ENCODE measurements at places on chromosomes 2 and 18. TPM values are rescaled to one million over a fixed set of nuclear protein-coding genes. Genes with fewer than 3 reads are reported as not detected.

DNA sequence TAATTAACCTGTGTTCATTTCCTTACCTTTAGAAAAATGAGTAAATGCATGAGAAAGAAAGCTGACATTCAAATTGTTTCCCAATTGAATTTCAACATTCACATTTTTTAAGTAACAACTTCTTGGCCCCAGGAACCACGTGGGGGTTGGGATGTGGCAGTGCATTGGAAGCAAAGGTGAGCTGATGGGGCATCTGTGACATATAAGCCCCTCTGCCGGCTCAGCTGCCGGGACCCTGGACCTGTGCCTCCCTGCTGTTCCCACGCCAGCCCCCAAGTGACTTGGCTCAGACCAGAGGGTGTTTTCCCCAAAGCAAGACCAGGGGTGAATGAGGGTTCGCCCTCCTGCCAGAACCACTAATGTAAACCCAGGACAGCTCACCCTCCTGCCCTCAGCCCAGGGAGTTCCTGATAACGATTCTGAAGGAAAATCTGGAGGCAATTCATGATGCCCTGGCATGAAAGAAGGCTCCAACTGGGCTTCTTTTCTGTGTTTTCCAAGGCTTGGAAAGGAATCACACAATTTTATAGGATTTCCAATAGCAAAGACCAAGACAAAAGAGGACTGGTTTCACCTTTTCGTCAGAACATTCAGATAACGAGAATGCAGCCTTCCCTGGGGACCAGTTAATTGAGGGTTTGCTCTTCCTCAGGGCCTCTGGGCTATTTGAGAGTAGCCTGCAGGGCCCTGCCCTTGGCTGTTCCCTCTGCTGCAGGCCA is 193.2 kb upstream of the TWIST2 start:
- DNase-seq = no peak
- H3K4me1 ChIP-seq = peaks cover 7% of the 10 kb centered on the region
- no peak overlapping the region for H3K4me3 ChIP-seq

GRCh38 chr2:166000401-166000800 is 46.8 kb upstream of the TTC21B start:
- no peak overlapping the region for H3K27ac ChIP-seq
- H3K4me1 ChIP-seq = no peaks in the 10 kb centered on the region
- no peak overlapping the region for H3K4me3 ChIP-seq
- no peak for DNase-seq

DNA sequence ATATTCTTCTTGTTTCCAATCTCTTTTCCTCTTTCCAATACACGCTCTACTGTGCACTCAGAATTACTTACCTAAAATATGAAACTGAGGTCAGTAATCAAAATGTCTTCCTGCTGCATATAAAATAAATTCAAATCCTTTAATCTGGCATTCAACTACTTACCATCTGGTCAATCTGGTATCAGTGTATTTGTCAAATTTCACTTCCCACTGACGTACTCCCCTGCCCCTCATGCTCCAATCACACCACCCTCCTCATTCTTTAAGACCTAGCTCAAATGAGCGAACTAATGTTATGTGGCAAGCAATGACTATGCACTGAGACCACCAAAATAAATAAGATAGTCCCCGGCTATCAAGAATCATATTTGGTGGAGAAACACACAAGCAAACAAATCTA is 6.7 kb downstream of the ASB3 start:
- H3K4me3 ChIP-seq = no peak overlapping the region
- no peaks in the 10 kb centered on the region for H3K36me3 ChIP-seq
- no peak overlapping the region for H3K27ac ChIP-seq
- peaks cover 16% of the 10 kb centered on the region for H3K4me1 ChIP-seq

The ACMSD gene
- not detected for polyA plus RNA-seq

GRCh38 chr18:35134190-35134730 is 93.0 kb downstream of the MAPRE2 start:
- H3K27me3 ChIP-seq = no peaks in the 10 kb centered on the region
- DNase-seq = no peak
- no peaks in the 10 kb centered on the region for H3K36me3 ChIP-seq
- H3K4me3 ChIP-seq = no peak overlapping the region

The FEZ2 gene
- polyA plus RNA-seq = 48.8 TPM

GRCh38 chr18:14921547-14921946 is 173.6 kb downstream of the ANKRD30B start:
- no peak for DNase-seq
- H3K36me3 ChIP-seq = no peaks in the 10 kb centered on the region
- H3K4me1 ChIP-seq = no peaks in the 10 kb centered on the region
- no peaks in the 10 kb centered on the region for H3K27me3 ChIP-seq
- no peak overlapping the region for H3K27ac ChIP-seq

The GPR75 gene
- polyA plus RNA-seq = 0.23 TPM

The TRPM8 gene
- polyA plus RNA-seq = not detected

GRCh38 chr18:30556112-30556511 is 486.4 kb downstream of the DSC3 start:
- no peak for DNase-seq
- H3K27ac ChIP-seq = no peak overlapping the region
- H3K4me1 ChIP-seq = no peaks in the 10 kb centered on the region
- no peaks in the 10 kb centered on the region for H3K27me3 ChIP-seq
- no peak overlapping the region for H3K4me3 ChIP-seq

The CIB4 gene
- not detected for polyA plus RNA-seq

DNA sequence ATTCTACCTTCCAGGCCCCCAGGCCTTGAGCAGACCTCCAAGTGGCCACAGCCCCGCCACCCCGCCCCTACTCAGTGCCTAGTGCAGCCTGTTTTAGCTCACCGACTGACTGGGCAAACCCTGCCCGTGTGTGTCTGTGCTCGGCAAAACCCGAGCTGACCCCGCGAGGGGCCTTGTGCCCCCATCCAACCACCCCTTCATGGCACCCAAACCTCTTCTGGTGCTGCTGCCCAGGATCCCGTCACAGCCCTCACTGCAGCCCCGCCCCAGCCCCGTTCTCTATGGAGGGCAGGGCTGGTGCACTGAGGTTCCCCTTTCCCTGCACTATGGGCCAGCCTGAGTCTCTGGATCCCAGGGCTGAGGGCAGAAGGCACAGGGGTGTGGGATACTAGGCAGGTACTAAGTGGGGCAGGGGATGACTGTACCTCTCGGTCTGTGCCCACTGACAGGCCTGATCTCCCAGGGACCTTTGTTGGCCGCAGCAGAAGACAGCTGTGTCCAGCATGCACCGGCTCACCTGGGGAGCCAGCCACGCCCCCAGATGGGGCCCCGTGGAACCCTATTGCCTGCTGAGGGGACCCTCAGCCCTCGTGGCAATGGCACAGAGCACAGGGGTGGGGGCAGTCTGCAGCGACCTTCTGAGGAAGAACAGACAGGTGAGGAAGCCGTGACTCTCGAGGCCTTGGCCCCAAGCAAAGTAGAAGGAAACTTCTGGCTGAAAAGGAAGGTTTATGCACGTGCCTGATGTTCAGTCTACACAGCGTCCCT is 69.9 kb upstream of the OTOS start:
- H3K36me3 ChIP-seq = no peaks in the 10 kb centered on the region
- DNase-seq = no peak
- no peaks in the 10 kb centered on the region for H3K27me3 ChIP-seq
- H3K27ac ChIP-seq = no peak overlapping the region

DNA sequence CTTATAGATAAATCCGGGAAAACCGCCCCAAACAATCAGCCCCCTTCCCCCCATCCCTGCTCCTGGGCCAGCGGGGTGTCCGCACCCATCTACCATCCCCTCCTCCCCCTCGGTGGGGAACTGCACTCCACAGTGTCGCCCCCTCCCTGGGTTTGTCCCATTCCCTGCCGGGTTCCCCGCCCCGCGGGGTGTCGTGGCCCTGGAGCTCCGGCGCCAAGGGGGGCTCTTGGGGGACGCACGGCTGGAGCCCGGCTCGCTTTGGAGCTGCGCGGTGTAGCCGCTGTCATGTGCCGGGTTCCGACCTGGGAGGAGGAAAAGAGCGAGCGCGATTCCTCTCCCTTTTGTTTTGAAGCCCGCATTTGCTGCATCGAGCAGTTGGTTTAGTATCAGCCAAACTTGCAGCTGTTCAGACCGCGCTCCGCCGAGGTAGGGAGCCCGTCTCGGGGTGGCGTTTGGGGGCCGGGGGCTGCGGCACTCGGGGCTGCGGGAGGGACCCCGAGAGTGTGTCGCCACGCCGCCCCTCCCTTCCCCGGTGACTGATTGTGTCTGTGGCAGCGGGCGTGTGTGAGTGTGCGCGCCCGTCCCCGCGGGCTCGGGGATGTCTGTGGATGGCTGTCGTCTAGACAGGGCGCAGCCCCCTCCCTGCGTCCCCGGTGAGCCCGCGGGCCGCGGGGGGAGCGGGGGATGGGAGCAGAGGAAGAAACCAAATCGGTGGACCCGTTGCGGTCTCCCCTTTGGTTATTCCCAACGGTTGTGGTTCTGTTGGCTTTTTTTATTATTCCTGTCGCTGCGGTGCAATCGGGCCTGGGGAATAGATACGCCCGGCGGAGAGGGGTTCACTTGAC is 797 bp downstream of the CTIF start:
- H3K36me3 ChIP-seq = 0 out of 2 replicates have a peak, but pooled peaks cover 3% of the 10 kb centered on the region
- H3K27me3 ChIP-seq = no peaks in the 10 kb centered on the region
- H3K27ac ChIP-seq = peak overlapping the region; percentile 92
- DNase-seq = peak; percentile 84
- H3K4me1 ChIP-seq = peaks cover 37% of the 10 kb centered on the region

The UCN gene
- polyA plus RNA-seq = 1.3 TPM

DNA sequence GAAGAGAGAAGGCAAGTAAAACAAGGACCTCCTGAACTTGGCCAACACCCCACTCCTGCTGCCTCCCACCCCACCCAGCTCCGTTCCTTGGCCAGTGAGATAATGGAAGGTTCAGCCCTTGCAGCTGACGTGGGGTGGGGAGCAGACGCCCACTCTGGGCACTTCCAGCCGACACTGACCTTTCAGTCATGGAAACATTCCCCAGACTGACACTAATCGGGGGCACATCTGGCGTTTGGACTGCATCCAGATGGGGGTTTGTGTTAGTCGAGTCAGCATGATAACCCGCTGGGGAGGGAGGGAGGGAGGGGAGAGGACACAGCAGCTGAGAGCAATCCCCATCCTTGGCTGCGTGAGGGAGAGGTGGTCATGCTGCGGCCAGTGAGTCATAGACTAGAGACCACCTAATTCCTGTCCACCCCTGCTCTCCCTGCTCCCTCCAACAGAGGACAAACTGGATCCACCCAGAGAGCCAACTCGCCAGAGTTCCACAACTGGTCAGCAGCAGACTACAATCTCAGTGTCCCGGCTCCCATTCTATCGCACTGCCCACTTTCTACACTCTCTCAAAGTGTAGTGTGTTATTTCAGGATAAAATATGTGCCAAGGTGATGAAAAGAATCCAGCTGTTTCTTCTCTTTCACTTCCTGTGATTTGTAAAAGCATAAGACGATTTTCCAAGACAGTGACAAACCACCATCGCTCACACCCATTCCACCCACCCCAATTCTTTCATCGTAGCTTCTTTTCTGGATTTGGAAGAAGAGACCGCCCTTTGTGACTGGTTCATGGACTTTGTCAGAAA is 115.4 kb upstream of the PKDCC start:
- peak overlapping the region; percentile 76 for H3K27ac ChIP-seq

DNA sequence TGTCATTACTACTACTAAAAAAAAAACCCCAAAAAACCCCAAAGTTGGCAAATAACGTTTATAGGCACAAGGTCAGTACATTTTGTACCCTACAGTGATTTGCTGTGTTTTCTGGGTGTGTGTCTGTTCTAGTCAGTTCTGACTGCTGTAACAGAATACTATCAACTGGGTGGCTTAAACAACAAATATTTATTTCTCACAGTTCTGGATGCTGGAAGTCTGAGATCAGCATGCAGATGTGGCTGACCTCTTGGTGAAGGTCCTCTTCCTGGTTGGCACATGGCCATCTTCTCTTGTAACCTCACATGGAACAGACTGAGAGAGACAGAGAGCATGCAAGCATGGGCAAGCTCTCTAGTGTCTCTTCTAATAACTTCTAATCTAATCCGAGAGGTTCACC is 103.1 kb downstream of the CERS6 start:
- H3K27ac ChIP-seq = no peak overlapping the region
- DNase-seq = no peak
- H3K27me3 ChIP-seq = no peaks in the 10 kb centered on the region

The KLHL30 gene
- polyA plus RNA-seq = not detected

- peaks cover 54% of the 10 kb centered on the region for H3K4me1 ChIP-seq
- H3K4me3 ChIP-seq = peak overlapping the region; percentile 53
- peak overlapping the region; percentile 80 for H3K27ac ChIP-seq
These were observed 222.1 kb downstream of the MTX2 start for GRCh38 chr2:176491172-176491904.

DNA sequence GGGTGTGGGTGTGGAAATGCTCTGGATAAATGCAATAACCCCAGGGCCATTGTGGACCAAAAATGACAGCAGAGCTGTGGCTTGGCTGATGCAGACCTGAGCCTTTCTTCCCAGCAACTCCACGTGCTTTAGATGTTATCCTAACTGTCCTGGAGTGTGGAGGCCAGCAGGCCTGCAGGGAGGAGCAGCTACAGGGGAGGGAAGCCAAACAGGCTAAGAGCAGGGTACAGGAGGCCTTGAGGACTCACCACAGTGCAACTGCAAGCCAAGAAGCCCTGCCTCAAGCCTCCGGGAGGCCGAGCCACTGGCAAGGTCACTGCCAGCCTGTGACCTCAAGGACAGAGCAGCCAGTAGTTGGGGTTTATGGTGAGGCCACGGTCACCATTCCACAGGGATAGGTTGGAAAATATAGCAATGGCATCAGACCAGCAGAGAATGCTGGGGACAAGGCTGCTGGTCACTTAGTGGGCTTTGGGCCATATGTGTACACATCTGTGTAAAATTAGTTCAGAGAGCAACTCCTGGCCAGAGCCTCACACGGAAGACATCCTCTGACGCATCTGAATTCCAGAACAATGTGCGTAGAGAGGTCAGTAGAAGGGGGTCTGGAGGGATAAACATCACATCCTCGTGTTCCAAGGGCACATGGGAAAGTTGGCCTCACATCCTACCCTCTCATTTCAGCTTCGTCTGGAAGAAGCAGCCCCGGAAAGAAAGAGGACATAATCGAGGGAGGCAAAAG is 76.2 kb upstream of the UPP2 start:
- 0 out of 2 replicates have a peak, but pooled peaks cover 7% of the 10 kb centered on the region for H3K27me3 ChIP-seq
- H3K27ac ChIP-seq = no peak overlapping the region
- no peaks in the 10 kb centered on the region for H3K36me3 ChIP-seq
- H3K4me1 ChIP-seq = no peaks in the 10 kb centered on the region
- DNase-seq = peak; percentile 40
- H3K4me3 ChIP-seq = no peak overlapping the region

The SULT1C2 gene
- polyA plus RNA-seq = not detected

GRCh38 chr2:237452861-237453260 is 34.2 kb upstream of the MLPH start:
- peak; percentile 75 for DNase-seq
- no peaks in the 10 kb centered on the region for H3K36me3 ChIP-seq
- H3K4me3 ChIP-seq = no peak overlapping the region
- no peaks in the 10 kb centered on the region for H3K27me3 ChIP-seq
- H3K27ac ChIP-seq = no peak overlapping the region

The GKN1 gene
- polyA plus RNA-seq = not detected

The STPG4 gene
- not detected for polyA plus RNA-seq

DNA sequence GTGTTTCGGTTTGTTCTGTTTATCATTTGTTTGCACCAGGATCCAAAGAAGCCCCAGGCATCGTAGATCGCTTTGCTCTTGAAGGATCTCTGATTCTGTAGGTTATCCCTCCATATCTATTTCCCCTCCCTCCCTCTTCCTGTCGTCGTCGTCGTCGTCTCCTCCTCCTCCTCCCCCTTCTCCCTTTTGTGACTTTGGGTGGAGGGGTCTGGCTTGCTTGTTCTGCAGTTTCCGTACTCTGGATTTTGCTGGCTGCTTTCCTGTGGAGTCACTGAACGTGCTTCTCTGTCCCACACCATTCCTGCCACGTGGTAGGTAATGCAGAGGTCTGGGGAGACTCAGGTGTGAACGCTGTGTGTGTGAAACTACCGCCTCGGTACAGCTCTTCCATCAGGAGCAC is 225.0 kb downstream of the LDLRAD4 start:
- H3K36me3 ChIP-seq = no peaks in the 10 kb centered on the region
- no peak overlapping the region for H3K4me3 ChIP-seq
- H3K27ac ChIP-seq = no peak overlapping the region
- DNase-seq = no peak

The VWC2L gene
- polyA plus RNA-seq = not detected

The IL36B gene
- not detected for polyA plus RNA-seq

All from GM23248 (cell line).